Upper lobe of left lung (tissue), 6 donors: ENCODE measurements at places on chromosomes 16 and 17. TPM values are rescaled to one million over a fixed set of nuclear protein-coding genes. Genes with fewer than 3 reads are reported as not detected.

SLC5A10 gene
- not detected for total RNA-seq

BAIAP3 gene
- 57.6 TPM for total RNA-seq

PRCD gene
- 9.4 TPM for total RNA-seq

C16orf95 gene
- total RNA-seq = 1.8 TPM

CEP295NL gene
- total RNA-seq = 2.6 TPM

HBA2 gene
- 916 TPM for total RNA-seq

TTLL6 gene
- 0.69 TPM for total RNA-seq

- H3K4me3 ChIP-seq = no peak overlapping the region
- no peak overlapping the region for H3K27ac ChIP-seq
- DNase-seq = no peak
Measured at GRCh38 chr16:51949282-51949681, 597.7 kb downstream of the TOX3 start.

- DNase-seq = no peak
- no peak overlapping the region for H3K4me3 ChIP-seq
- no peaks in the 10 kb centered on the region for H3K27me3 ChIP-seq
- no peaks in the 10 kb centered on the region for H3K36me3 ChIP-seq
Measured at GRCh38 chr17:76995387-76996105, 127.3 kb downstream of the MGAT5B start.

DNA sequence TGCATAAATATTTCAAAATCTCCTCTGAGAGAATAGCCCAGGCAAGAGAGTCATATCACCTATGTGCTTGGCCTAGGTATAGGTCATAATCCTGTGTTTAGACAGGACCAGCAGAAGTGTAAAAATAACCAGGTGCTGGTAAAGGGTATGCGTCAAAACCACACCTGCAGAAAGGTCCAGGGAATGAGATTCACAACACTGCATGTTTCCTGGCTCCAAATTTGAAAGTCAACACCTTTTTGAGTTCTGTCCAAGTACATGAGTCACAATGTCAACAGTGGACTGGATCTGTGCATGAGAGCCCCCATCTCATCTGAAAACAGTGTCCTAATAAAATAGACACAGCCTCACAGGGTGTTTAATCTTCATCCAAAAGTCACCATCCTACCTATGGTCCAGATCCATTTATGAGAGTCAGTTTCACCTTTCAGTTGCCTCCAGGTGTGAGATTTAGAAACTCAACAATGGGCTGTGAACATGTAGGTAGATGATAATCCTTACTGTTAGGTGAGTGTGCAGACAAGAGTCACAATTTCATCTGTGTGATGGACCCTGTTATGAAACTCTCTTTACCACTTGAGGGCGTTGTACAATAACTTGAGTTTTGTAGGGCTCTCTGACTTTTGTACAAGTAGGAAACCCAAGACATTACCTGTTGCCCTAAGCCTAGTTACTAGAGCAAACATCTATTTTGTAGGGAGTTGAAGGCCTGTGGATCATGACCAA, 2100.7 kb downstream of the TP53TG3F start:
- no peaks in the 10 kb centered on the region for H3K27me3 ChIP-seq
- no peak overlapping the region for H3K27ac ChIP-seq
- H3K4me3 ChIP-seq = no peak overlapping the region
- H3K36me3 ChIP-seq = no peaks in the 10 kb centered on the region
- no peak for DNase-seq
- no peaks in the 10 kb centered on the region for H3K4me1 ChIP-seq

GRCh38 chr16:24257958-24258357, 1.8 kb downstream of the CACNG3 start:
- H3K4me3 ChIP-seq = no peak overlapping the region
- DNase-seq = no peak
- H3K4me1 ChIP-seq = no peaks in the 10 kb centered on the region
- H3K27ac ChIP-seq = no peak overlapping the region
- no peaks in the 10 kb centered on the region for H3K36me3 ChIP-seq
- H3K27me3 ChIP-seq = no peaks in the 10 kb centered on the region

DNA sequence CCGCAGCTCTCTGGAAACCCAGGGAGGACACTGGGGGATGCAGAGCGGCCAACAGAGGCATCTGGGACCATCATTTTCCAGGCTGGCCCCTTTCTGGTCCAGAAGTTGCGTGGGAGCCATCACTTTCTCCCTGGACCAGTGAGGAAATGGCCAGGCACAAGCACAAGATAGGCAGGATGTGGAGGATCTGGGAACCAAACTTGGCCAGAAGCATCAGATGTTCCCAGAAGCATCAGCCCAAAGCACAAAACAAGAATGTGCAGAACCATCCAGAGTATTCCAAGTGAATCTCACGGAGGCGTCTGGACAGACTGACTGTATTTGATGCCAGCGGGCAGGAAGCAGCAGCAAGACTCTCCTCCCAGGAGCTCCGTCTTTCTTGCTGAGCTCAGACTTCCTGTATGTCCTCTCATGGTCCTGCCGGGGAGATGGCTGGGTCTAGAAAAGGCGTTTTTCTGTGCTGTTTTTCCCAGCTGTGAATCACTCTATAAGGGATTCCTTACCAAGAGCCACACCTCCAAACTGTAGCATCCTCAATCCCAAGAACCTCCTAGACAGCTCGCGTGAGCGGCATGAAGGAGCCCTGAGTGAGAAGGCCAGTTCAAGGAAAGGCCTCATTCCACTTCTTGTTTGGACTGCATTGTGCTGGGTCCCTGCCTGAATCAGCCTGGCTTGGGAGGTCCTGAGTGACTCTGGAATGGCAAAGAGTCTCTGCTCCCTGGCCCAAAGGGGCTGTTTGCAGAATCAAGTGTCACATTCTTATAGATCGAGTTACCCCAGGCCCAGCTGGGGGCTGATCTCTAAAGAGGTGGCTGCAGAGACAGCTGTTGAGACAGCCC, 49.5 kb upstream of the MTSS2 start:
- no peaks in the 10 kb centered on the region for H3K27me3 ChIP-seq
- H3K4me3 ChIP-seq = no peak overlapping the region
- no peaks in the 10 kb centered on the region for H3K36me3 ChIP-seq
- H3K27ac ChIP-seq = peak overlapping the region; percentile 84
- no peak for DNase-seq

DNA sequence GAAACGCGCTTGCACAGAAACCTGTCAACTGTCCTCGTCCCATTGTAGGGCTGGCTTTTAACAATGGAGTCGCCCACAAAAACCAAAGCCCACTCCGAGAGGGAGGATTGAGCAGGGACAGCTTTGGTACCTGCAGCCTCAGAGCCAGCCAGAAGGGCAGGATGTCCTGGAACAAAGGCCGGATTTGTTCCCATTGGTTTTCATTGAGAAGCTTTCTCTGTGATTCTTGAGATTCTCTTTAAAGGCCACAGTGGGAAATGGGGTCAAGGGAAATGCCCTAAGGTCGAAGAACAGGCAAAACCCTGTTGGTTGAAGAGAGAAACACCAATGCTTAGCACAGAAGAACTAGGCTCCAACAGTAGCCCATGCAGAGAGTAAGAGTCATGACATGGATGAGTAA, 65.4 kb downstream of the C16orf78 start:
- H3K27ac ChIP-seq = no peak overlapping the region
- no peak for DNase-seq
- no peaks in the 10 kb centered on the region for H3K36me3 ChIP-seq
- H3K4me1 ChIP-seq = peaks cover 18% of the 10 kb centered on the region
